ENCODE measurements at places on chromosomes 1 and 21. TPM values are rescaled to one million over a fixed set of nuclear protein-coding genes. Genes with fewer than 3 reads are reported as not detected.

- DNase-seq = peak; percentile 21
Observed at GRCh38 chr1:87478231-87478630, 149.6 kb downstream of the LMO4 start.

- DNase-seq = peak; percentile 96
Observed at GRCh38 chr1:225813214-225813964, 3.5 kb downstream of the EPHX1 start.

- DNase-seq = no peak
Observed at GRCh38 chr21:40714536-40714935, 132.4 kb downstream of the DSCAM start.

GRCh38 chr1:113199760-113200455, 126.9 kb downstream of the LRIG2 start:
- DNase-seq = peak; percentile 36

DNA sequence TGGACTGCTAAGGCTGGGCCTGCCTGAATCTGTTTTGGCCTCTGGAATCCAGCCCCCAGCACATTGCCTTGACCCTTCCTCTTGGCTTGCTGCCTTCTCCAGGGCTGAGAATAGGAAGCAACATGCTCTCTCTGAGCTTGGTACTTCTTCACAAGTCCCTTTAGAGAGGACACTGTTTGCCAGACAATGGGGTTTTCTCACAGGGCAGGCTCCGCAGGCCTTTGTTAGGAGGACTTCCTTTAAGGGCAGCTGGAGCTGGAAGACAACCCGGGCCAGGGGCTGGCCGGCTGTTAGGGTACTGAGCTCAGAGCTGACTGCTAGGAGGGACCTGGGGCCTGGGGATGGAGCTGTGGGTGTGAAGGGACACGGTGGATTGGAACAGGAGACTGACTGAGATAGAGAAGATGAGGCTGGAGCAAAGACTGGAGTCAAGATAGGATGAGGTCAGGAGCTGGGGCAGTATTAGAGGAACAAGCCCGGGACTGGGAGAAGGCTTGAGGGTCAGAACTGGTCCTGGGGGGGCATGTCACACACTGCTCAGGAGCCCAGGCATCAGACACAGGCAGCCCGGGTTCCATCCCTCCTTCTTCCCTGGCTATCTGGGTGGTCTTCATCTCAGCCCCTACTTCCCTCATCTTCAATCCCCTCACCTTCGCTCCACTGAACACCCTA, 5.4 kb upstream of the ALPL start:
- no peak for DNase-seq

Gene CR1L
- not detected for total RNA-seq

Gene NGF
- total RNA-seq = 1.6 TPM

GRCh38 chr21:31446226-31446855, 102.3 kb upstream of the TIAM1 start:
- no peak for DNase-seq

GRCh38 chr1:62337706-62338631, 18.7 kb upstream of the KANK4 start:
- DNase-seq = no peak

DNA sequence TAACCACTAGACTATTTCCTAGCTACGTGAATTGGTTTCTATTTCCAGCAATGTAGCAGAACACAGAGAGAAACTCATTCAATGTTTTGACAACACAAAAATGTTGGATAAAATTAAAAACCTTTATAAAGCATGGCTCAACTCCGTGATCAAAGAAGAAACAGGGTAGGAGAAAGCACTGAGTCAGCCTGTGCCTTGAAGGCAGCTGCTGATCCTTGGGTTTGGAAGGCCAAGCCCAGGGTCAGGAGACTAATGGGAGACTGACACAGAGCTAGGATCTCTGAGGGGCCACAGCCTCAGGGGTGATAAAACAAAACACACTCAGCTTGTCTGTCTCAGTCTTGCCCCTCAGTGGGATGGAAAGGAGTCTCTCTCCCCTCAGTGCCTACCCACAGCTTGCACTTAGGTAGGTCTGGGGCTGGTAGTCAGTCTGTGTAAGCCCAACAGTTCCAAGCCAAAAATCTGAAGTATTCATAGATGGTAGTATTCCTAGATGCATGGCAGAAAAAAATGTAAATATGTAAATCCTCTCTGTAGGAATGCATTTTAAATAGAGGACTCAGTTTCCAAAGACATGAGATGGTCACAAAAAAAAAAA, 53.3 kb downstream of the B3GALNT2 start:
- peak; percentile 32 for DNase-seq

Gene OPTC
- total RNA-seq = not detected

Gene NMNAT2
- 1.3 TPM for total RNA-seq
